Psoas muscle (tissue), 8 donors: ENCODE measurements at places on chromosomes 4 and X. TPM values are rescaled to one million over a fixed set of nuclear protein-coding genes. Genes with fewer than 3 reads are reported as not detected.

DNA sequence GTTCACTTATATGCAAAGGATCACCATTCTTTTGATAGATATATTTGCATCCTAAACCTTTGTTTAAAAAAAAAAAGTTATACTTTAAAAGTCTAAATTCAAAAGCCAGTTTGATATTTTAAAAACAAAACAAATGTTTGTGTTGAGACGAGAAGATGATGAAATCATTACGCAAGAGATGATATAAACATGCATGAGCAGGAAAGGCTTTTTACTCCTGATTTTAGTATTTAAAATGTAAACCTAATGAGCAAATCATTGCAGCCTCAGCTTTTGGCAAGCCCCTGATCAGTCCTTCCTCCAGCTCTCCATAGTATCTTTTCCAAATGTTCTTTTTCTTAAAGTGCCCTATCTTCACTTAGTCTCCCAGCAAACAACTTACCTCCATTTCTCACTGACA lies 115.6 kb downstream of the ARAP2 start:
- no peak for DNase-seq
- no peaks in the 10 kb centered on the region for H3K36me3 ChIP-seq
- H3K27ac ChIP-seq = no peak overlapping the region
- no peaks in the 10 kb centered on the region for H3K4me1 ChIP-seq
- H3K27me3 ChIP-seq = no peaks in the 10 kb centered on the region

UGT2B11 gene
- not detected for total RNA-seq

MAGEA10 gene
- total RNA-seq = not detected

GPC4 gene
- 21.6 TPM for total RNA-seq

- DNase-seq = no peak
- no peaks in the 10 kb centered on the region for H3K27me3 ChIP-seq
- H3K27ac ChIP-seq = no peak overlapping the region
- no peaks in the 10 kb centered on the region for H3K36me3 ChIP-seq
- no peak overlapping the region for H3K4me3 ChIP-seq
- no peaks in the 10 kb centered on the region for H3K4me1 ChIP-seq
These were observed 198.0 kb upstream of the EPHA5 start for GRCh38 chr4:65868096-65868824.

DNA sequence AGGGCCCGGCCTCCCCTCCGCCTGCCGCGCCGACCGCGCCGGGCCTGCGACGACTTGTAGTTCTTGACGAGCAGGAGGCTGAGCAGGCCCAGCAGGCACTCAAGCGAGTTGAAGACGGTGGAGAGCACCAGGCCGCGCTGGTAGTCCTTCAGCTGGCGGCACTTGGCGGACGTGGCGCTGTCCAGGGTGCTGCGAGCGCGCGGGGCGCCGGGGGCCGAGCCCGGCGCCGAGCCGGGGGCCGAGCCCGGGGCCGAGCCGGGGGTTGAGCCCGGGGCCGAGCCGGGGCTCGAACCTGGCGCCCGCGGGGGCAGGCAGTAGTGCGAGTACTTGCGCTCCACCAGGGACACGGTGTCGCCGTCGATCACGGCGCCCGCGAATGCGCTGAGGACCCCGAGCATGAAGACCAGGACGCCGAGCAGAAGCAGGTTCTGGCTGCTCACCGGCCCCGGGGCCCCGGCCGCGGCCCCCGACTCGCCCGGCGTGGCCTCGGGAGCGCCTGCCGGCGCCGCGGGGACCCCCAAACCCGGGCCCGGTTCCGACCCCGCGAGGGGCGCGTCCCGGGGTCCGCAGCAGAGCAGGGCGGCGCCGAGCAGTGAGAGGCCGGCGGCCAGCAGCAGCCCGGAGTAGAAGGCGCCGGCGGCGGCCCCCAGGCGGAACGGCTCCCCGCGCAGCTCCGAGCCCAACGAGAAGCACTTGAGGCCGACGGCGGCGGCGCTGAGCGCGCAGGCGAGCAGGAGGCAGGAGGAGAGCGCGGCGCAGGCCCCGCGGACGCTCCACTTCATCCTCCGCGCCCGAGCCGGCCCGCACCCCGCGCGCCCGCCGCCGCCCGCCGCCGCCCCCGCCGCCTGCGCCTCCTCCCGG lies 584 bp downstream of the TMEM271 start:
- H3K27ac ChIP-seq = no peak overlapping the region
- H3K4me1 ChIP-seq = no peaks in the 10 kb centered on the region
- DNase-seq = no peak
- H3K36me3 ChIP-seq = no peaks in the 10 kb centered on the region
- H3K27me3 ChIP-seq = no peaks in the 10 kb centered on the region
- no peak overlapping the region for H3K4me3 ChIP-seq

DNA sequence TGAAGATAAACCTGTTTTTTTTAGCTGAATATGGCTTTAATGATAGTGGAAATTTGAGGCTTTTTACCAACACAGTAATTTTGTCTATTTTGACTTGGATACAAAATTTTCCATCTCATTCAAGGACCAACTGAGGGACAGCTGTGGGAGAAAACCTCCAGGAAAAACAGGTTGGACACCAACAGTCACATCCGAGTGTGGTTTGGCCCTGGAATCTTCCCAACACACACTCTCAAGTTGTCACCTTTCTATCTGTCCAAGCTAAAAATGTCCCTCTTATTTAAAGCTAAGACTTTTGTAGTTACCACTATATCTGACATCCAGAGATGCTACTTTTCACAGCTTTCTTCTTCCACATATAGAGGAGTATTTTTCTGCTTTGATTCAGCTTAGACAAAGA lies 404.9 kb downstream of the PCDH7 start:
- H3K36me3 ChIP-seq = no peaks in the 10 kb centered on the region
- no peaks in the 10 kb centered on the region for H3K4me1 ChIP-seq
- no peaks in the 10 kb centered on the region for H3K27me3 ChIP-seq
- no peak for DNase-seq
- H3K4me3 ChIP-seq = no peak overlapping the region

GRCh38 chr4:142345924-142346323 lies 500.2 kb downstream of the INPP4B start:
- H3K4me1 ChIP-seq = peaks cover 5% of the 10 kb centered on the region
- no peaks in the 10 kb centered on the region for H3K27me3 ChIP-seq
- no peak for DNase-seq
- H3K36me3 ChIP-seq = no peaks in the 10 kb centered on the region
- no peak overlapping the region for H3K27ac ChIP-seq

DNA sequence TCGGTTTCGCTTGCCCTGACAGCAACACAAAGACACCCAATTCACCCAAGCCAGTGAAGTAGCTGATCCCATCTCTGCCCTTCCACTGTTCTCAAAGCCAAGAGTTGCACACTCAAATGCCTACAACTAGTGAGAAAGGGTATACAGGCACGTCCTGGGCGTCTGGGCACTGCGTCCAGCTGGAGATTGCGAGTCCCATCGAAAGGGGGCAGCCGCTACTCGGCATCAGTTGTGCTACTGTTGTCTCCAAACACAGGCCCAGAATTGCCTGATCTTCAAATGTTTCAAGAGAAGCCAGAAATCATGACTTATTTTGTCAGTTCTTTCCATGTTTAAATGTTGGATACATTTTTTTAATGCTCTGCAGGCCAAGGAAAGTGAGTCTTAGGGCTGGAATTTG lies 487.8 kb downstream of the BCOR start:
- DNase-seq = no peak
- H3K36me3 ChIP-seq = no peaks in the 10 kb centered on the region
- H3K27me3 ChIP-seq = no peaks in the 10 kb centered on the region
- no peak overlapping the region for H3K4me3 ChIP-seq

DNA sequence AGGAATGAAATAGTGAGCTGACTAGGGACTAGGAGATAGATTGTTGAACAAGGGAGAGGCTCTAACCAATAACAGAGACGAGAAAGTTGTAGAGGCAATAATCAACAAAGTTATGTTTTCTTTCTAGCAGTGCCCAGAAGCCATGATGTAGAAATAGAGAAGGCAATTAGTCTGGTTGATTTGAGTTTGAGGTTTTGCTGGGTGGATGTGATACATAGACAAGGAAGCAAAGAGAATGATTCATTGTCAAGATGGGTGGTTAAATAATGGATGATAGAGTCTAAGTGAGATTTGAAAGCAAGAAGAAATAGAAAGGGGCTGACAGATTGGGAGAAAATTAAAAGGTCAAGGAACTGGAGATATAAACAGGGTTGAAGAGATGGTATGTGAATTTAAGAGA lies 11.2 kb downstream of the RBM41 start:
- no peaks in the 10 kb centered on the region for H3K27me3 ChIP-seq
- no peak overlapping the region for H3K27ac ChIP-seq
- no peaks in the 10 kb centered on the region for H3K4me1 ChIP-seq
- DNase-seq = no peak

DNA sequence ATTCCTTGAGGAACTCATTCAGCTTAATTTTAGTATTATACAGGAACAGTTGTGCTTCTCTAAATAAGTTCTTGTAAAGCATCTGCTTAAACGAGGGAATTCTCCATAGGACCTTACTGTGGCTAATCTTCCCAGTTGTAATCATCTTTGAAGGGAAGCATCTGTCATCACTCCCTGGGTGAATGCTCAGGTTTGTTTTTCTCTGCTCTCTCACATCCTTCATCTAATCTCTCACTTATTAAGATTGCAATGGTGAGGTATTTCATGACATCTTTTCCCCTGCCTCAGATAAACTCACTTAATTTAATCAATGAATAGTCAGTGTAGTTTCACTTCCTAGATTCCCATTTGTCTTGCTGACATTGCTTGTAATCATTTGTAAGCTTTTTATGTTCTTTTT lies 121.8 kb upstream of the ADAMTS3 start:
- H3K4me3 ChIP-seq = no peak overlapping the region
- no peaks in the 10 kb centered on the region for H3K27me3 ChIP-seq
- H3K36me3 ChIP-seq = no peaks in the 10 kb centered on the region
- no peak for DNase-seq
- H3K4me1 ChIP-seq = no peaks in the 10 kb centered on the region
- H3K27ac ChIP-seq = no peak overlapping the region

CCDC149 gene
- 8.0 TPM for total RNA-seq

DNA sequence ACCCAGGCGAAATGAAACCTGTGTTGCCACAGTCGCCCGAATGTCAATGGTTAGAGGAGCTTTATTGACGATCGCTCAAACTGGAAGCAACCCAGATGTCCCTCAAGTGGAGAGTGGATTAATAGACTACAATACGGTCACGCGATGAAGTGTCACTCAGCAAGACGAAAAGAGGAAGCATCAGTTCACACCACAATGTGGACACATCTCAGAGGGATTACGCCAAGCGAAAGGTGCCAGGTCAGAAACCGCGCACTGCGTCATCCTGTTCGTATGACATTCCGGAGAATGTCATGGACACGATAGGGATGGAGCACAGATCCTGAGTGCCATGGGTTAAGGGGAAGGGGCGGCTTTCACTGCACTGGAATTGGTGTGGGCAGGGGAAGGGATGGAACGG lies 111.7 kb downstream of the HMX1 start:
- no peak overlapping the region for H3K4me3 ChIP-seq
- no peaks in the 10 kb centered on the region for H3K36me3 ChIP-seq
- H3K27ac ChIP-seq = no peak overlapping the region
